ENCODE measurements at places on chromosomes 16 and 17.

- DNase-seq: no peak
These were observed 28.9 kb downstream of the COX10 start for GRCh38 chr17:14098246-14098645.

GRCh38 chr16:275041-275641 is 603 bp downstream of the RGS11 start:
- DNase-seq: peak; percentile 52

- DNase-seq: no peak
These were observed 7.9 kb downstream of the NAT9 start for GRCh38 chr17:74768069-74768762.

GRCh38 chr17:57533684-57534305 is 211.3 kb downstream of the CCDC182 start:
- DNase-seq: no peak

DNA sequence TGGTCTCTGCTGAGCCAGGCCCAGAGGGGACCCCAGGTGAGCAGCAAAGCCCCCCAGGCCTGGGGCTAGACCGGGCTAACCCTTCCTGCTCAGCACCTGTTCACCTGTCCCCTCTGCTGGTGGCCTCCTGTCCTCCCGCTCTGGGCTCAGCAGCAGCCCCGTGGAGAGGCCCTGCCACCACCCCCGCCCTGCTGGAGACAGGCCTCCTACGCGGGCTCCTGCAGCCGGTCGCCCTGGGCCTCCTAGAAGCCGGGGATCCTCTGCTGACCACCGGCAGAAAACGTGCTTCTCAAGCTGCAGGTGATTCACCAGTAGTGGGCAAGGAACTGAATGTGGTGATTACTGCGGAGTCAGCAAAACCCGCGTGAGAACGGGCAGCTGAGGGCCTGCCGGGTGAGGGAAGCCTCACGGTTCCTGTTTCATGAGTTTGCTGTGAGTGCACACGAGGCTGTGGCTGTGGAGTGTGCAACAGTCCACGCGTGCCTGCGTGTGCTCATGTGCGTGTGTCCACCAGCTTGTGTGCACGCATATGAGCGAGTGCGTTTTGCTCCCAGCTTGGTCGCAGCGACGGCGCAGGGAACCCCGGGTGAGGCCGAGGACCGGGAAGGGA is 792 bp downstream of the SECTM1 start:
- DNase-seq: peak; percentile 72
